NCI-H2029 treated with DMSO at 0.1 percent for 48 hours (cell line): ENCODE measurements at places on chromosomes 1 and 21.

GRCh38 chr1:209869291-209870149 lies 41.7 kb downstream of the UTP25 start:
- DNase-seq: no peak

DNA sequence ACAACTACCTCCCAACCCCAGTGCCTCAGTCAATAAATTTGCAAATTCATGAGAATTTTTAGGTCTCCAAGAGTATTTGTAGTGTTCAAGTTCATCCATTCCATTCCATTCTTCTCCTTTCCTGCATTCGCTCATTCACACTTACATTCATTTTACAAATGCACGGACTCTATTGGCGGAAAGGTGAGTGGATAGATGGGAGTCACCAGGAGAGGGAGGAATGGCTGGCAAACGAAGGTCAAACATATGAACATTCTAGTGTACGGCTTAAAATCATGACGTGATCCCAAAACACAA lies 2.5 kb downstream of the LORICRIN start:
- DNase-seq: no peak

GRCh38 chr1:207389728-207390464 lies 64.2 kb upstream of the CR2 start:
- DNase-seq: no peak

DNA sequence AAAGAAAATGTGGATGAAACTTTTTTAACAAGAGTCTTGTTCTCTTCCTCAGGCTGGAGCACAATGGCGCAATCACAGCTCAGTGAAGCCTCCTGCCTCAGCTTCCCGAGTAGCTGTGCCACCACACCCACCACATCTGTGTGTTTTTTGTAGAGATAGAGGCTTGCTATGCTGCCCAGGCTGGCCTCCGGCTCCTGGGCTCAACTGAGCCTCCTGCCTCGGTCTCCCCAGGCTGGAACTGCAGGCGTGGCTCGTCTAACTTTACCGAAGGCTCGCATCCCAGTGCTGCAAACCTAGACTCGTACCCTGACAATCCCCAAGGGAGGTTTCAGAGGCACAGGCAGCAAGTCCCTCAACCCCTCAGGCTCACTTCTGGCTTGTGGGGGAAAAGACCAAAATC lies 14.5 kb downstream of the SSU72 start:
- no peak for DNase-seq

DNA sequence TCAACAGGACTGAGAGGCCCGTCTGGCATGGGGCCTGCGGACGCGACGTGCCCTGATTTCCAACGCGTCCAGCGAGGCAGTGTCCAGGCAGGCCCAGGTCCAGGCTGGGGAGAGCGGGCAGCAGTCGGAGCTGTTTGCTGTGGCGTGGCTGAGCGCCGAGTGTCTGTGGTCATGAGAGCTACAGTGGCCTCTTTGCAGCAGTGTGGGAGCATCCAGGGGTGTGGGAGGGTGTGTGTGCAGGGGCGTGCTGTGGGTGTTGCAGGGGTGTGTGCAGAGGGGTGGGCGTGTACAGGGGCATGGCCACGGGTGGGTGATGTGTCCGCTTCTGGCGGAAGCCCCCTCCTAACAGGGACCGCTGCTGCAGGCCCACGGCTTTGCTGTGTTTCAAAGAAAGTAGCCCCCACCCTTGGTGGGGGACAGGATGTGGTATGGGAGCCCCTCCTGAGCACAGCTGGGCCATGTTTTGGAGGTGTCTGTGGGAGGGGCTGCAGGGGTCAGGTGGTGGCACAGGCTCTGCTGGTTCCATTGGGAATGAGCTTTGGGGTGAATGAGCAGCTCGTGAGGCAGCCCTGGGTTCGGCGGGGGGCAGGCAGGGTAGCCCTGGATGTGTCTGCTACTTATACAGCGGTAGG lies 17.7 kb downstream of the PLCH2 start:
- no peak for DNase-seq

GRCh38 chr1:180982422-180982821 lies 40.2 kb downstream of the STX6 start:
- DNase-seq: no peak

DNA sequence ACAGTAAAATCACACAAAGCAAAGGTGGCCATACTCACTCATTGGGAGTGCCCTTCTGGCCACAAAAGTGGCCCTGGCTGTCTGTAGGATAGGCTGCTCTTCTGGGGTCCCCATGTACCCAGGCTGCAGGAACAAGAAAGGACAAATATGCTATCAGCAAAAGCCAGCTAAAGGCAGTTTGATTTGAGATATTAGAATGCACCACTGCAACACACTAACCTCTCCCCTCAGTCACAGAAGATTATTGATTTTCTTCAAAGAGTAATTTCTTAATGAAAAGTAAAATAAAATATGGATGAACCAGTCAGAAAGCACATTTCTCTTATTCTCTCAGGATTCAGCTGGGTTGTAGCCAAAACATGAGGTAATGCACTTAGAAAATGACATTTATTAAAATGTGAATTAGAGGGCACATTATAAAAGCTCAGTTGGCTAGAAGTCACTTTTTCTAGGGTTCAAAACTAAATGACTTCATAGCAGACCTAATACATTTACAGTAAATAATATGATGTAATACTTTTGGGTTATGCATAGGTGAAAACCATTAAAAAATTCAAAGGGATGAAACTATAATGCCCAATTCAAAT lies 140.8 kb downstream of the LHX8 start:
- DNase-seq: no peak
